ENCODE measurements at places on chromosomes 2 and 18.

- DNase-seq: no peak
Measured at GRCh38 chr2:167626961-167627360, 620.4 kb downstream of the STK39 start.

- no peak for DNase-seq
Measured at GRCh38 chr18:46322411-46322891, 218.3 kb downstream of the HAUS1 start.

- DNase-seq: no peak
Measured at GRCh38 chr2:240196716-240197461, 56.4 kb upstream of the OTOS start.

GRCh38 chr18:8065284-8065683, 498.2 kb downstream of the PTPRM start:
- no peak for DNase-seq

- DNase-seq: no peak
Measured at GRCh38 chr2:205834796-205835195, 152.5 kb downstream of the NRP2 start.

GRCh38 chr2:120729406-120730399, 6.0 kb upstream of the GLI2 start:
- DNase-seq: no peak

GRCh38 chr2:212990697-212991096, 160.7 kb downstream of the IKZF2 start:
- DNase-seq: no peak

GRCh38 chr18:80250740-80251364, 3.5 kb upstream of the PARD6G start:
- no peak for DNase-seq

GRCh38 chr2:203463266-203463678, 71.8 kb downstream of the RAPH1 start:
- no peak for DNase-seq
